ENCODE measurements at places on chromosomes 1 and 21. TPM values are rescaled to one million over a fixed set of nuclear protein-coding genes. Genes with fewer than 3 reads are reported as not detected.

Gene ZZZ3
- total RNA-seq, result 62.3 TPM

- peak; percentile 70 for DNase-seq
Observed at GRCh38 chr1:153749408-153750005, 21.7 kb downstream of the INTS3 start.

DNA sequence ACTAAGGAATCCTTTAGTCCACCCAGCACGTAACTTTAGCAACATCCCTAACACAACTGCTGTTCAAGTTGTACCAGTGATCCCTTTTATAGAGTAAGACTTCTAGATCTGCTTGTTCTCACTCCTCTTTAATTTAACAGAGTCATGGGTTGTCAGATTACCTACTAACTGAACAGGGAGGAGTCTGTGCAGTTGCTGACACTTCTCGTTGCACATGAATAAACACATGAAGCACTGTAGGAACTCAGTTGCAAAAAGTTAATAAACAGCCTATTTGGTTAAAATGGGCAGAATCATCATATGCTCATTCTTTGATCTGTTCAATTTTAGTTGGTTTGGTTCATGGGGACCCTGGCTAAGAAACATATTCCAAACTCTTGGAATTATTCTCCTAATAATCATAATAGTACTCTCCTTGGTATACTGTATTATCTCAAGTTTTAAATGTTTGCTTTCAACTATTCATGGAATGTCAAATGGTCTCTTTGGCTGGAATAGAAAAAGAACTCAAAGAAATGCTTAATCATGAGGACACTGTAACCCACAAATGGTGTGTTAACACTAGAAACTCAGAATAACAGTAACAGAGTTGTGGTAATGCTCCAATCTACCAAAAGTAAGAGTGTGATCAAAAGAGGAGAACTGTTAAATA, 15.6 kb downstream of the PLPPR5 start:
- no peak for DNase-seq

DNA sequence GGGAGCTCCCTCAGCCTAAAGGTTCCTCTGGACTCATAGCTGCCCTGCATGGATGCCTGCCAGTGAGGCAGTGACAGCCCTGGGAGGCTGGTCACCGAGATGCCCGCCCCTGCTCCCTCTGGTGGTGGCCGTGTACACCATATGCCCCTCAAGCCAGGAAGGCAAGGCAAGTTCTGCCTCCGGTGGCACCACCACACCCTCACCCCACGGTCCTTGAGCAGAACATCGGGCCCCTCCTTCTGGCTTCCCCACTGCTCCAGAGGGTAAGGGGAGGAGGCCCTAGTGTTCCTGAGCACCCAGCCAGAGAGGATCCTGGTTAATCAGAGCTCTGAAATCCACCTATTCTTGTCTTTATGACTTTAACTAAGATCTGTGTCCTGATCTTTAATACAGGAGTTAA, 1.5 kb upstream of the S100A14 start:
- peak; percentile 43 for DNase-seq

- DNase-seq, result no peak
Observed at GRCh38 chr1:1109743-1110142, 6.1 kb downstream of the C1orf159 start.

- DNase-seq, result no peak
Observed at GRCh38 chr1:1144122-1144842, 28.4 kb upstream of the C1orf159 start.

- no peak for DNase-seq
Observed at GRCh38 chr1:42221952-42222606, 57.5 kb upstream of the GUCA2A start.

Gene CATSPERE
- total RNA-seq, result 2.0 TPM

DNA sequence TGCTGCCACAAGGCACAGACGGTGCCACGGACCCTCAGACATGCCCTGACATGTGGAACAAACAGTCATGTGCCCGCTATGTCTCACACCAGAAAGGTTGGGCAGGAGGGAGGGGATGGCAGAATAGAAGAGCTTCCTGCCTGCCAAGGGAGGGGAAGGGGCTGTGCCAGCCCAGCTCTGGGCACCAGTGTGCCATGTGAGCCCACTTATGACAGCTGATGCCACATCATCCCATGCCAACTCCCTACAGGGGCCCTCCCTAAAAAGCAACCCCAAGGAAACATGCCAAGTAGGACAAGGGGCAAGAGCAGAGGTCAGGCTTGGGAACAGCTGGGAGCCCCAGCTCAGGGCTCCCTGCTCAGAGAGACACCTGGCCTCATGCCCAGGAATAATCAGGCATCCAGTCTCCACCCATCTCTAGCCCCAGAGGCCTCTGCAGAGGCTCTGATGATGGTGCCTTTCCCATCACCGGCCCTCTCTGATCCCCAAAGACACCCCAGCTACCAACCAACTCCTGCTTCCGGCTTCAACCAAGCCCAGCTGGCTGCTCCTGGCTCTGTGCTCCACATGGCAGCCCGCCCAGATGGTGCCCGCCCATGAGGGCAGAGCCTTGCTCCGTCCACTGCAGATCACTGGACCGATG, 10.3 kb downstream of the ADGRB2 start:
- DNase-seq, result no peak

GRCh38 chr1:205998457-205999241, 4.5 kb downstream of the RAB7B start:
- DNase-seq, result no peak

DNA sequence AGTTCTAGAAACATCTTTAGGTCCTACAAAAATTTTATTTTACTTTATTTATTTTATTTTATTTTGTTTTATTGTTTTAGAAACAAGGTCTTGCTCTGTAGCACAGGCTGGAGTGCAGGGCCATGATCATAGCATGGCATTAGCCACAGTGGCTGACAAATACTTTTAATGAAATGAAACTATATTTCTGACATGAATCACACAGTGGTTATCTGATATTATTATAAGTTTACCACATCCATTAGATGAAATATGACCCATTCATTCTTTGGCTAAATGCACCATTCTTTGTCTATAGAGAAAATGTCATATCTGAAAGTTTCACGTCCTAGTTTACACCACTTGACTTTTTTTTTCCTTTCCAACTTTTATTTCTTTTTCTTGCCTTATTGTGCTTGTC, 613.4 kb upstream of the ADAMTS5 start:
- DNase-seq, result no peak

Gene HOOK1
- total RNA-seq, result 56.1 TPM

DNA sequence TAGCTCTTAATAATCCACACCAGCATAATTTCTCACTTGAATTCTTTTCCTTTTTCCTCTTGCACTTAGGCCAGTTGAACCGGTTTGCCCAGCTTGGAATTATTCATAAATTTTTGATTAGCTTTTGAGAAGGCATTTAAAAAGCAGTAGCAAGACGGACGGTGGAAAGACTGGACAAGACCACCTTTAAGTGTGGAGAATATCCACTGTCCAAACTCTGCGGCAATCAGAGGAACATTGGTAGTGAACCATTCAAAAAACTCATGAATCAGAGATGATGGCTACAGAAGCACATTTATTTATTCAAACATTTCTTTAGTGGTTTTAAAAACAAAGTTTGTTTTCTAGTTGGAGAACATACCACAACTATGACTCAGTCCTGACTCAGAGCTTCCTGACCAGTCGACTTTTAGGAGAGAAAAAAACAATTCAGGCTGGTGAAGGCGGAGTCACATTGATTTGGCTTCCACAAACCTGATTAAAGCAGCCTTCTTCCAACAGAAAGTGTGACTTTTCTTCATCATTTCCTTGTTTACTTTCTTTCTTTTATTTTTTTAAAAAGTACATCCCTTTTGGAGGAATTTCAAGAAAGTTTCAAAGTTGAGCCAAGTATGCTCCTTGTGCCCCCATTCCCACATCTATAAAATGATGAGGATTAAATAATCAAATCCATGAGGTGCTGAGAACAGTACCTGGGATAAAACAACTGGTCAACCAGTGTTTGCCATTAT, 128.8 kb downstream of the ADSS2 start:
- no peak for DNase-seq

DNA sequence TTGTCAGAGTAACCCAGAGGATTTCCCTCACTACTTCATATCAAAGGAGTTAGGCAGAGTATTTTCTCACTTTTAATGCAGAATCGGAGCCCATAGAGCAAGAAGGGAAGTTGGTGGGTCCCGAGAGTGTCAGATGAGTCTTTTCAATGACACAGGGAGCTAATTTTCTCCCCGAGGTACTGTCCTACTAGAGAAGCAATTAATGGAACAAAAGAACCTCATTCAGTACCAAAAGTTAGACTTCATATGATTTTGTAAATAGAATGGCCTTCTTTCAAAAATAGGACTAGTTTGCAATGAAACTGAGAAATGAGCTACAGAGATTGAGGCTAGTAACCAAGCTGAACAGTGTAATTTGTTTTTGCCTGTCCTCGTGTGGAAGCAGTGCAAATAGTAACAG, 3.9 kb downstream of the NCAM2 start:
- no peak for DNase-seq

DNA sequence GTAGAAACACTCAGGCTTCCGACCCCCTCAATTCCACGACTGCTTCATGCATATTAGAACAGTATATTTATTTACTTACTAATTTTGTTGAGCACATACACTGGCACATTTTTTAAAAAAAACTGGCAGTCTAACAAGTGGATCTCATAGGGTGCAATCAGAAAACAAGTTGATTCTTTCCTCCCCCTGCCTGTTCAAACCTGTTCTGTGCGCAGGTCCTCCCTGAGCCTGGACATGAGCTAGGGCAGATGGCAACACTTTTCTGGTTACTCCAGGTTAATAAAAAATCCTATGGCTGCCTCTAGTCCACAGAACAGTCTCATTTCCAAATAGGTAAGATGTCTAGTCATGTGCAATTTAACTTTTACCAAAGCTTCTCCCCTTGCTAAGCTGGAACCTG, 18.6 kb downstream of the HSD11B1 start:
- no peak for DNase-seq

DNA sequence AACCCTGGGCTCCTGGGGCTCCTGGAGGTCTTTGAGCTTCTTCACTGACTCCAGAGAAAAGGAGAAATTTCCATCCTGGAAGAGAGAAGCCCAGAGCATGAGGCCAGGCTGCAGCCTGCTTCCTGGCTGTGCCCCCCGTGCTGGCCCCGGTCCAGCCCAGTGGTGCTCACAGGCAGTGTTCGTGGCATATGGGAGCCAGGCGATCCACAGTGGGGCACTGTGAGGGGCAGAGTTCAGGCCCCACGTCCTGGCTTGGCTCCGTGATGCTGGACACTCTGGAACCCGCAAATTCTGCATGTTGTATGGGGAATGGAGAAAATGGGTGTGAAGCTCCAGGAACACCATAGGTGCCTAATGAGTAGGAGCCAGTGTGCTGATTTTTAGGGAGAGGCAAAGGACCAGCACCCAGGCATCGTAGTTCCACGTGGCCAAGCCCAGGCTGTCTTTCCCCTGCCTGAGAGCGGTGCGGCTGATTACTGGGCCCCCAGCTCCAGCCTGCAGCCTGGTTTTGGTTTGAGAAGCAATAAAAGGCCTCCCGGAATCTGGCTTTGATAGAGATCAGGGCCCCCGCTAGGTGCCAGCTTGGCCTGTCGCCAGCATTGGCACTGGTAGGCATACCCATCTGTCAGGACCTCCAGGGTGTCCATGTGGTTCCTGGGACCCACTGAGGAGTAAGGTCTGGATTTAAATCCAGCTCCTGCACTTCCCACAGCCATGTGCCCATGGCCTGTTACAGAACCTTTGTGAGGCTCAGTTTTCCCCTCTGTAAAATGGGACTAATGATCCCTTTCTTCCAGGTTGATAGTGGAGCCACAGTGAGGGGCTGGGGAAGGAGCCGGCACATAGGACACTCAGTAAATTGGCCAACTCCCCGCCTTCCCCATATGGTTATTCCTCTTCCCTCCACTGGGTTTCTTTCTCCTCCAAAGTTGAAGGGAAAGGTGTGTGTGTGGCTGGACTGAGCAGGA, 725 bp downstream of the GUCA2A start:
- no peak for DNase-seq

DNA sequence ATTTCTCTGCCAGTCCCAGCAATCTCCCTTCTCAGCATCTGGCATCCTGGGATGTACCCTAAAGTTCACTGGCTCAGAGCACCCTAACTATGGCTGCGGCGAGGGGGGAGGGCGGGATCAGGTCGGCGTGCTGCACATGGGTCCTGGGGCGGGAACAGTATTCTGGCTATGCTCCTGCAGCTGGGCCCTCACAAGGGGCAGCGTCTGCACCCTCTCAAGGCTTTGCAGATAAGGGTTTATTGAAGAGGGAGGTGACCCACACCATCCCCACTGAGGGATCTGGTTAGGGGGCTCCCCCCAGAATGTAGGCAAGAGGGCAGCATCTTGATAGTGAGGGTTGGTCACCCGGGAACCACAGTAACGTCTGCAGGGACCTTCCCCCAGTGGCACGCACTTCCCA, 44.9 kb upstream of the PCBP3 start:
- DNase-seq, result no peak

Gene PCP4
- 2.0 TPM for total RNA-seq

- no peak for DNase-seq
Observed at GRCh38 chr1:64155278-64155677, 48.1 kb upstream of the UBE2U start.

DNA sequence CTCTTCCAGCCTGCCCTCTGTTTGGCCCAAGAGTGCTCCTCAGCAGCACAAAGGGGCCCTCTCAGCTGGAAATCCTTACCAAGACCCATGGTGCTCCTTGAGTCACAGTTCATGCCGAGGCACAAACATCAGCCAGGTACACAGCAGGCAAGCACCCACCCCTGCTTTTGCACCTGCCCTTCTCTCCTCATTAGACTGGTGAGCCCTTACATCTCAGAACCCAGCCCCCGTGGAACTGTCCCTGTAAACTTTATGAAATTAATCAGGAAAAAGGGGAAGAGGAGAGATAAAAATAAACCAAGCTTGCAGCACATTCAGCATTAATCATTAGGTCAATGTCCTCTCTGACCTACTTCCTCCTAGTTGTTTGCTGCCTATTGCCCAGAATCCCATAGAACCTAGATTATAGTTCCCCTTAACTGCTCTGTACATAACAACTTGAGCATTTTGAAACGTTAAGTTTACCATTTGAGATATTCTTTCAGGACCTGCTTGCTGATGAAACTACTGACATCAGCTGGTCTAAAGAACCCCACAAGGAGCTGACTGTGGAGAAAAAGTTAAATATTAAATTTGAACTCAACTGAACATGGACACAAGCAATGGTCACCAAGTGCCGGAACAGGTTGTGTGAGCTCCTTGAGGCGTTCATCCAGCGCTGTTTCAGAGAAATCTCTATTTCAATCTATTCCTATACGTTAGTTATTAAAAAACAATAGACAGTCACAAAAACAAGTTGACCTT, 738.4 kb downstream of the MATN1 start:
- DNase-seq, result no peak

Gene NBPF3
- 20.1 TPM for total RNA-seq

DNA sequence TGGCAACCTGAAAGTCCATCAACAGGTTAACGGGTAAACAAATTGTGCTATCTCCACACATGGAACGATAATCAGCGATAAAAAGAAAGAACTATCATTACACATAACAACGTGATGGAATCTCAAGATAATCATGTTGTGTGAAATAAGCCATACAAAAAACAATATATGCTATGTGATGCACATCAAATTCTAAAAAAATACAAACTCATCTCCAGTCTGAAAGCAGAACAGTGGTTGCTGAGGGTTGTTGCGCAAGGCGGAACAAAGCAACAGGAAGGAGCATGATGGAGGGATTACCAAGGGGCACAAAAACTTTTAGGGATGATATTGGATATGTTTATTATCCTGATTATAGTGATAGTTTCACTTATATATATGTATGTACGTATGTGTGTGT, 324.8 kb downstream of the VAV3 start:
- no peak for DNase-seq

- DNase-seq, result no peak
Observed at GRCh38 chr21:33892853-33893252, 22.8 kb downstream of the ATP5PO start.

Gene LCE3D
- total RNA-seq, result not detected

GRCh38 chr1:242240077-242240476, 241.2 kb upstream of the MAP1LC3C start:
- DNase-seq, result no peak

Gene S100A1
- total RNA-seq, result not detected

GRCh38 chr1:220652995-220653394, 37.2 kb upstream of the C1orf115 start:
- no peak for DNase-seq
